ENCODE measurements at places on chromosomes 4 and X.

- DNase-seq: no peak
Observed at GRCh38 chrX:129566073-129566472, 26.0 kb downstream of the OCRL start.

GRCh38 chr4:187555174-187555573 lies 440.4 kb upstream of the ZFP42 start:
- no peak for DNase-seq

DNA sequence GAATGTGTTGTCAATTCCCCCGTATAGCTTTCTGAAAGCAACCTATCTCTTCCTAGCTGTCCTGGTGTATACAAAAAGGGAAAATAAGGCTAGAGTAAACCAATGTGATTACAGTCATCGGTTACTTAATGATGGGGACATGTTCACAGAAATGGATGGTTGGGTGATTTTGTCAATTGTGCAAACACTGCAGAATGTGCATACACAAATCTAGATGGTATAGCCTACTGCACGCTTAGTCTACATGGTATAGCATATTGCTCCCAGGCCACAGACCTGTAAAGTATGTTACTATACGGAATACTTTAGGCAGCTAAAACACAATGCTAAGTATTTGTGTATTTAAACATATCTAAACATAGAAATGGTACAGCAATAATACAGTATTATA lies 5.1 kb downstream of the DTHD1 start:
- DNase-seq: no peak

GRCh38 chr4:146023334-146023967 lies 84.8 kb upstream of the ZNF827 start:
- DNase-seq: no peak

- no peak for DNase-seq
Observed at GRCh38 chr4:169959254-169959653, 66.9 kb downstream of the MFAP3L start.

Measured in activated T-helper 1 cell treated with anti-CD3 and anti-CD28 coated beads, Interleukin-12 subunit alpha, Interleukin-12 subunit beta, Interleukin-2, Interleukin-4 antibody, amounts not matched to agents 30 ng/mL and 10 ng/mL and 1 ng/mL, durations not matched to agents 14 hours and 24 hours and 36 hours (primary cell).